Stimulated activated CD4-positive, alpha-beta T cell treated with anti-CD3 and anti-CD28 coated beads, Interleukin-2, amount 100 ng/mL, for 24 hours (primary cell): ENCODE measurements at places on chromosomes 3 and 15.

DNA sequence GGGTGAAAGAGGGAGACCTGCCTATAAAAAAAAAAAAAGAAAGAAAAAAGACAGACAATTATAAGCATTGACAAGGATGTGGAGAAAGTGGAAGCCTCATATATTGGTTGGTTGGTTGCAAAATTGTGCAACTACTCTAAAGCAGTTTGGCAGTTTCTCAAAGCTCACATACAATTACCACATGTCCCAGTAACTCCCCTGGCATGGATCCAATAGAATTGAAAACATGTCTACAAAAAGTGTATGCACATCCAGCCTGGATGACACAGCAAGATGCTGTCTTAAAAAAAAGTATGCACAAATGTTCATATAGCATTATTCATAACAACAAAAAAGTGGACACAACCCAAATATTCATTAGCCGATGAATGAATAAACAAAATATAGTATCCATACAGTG, 19.5 kb downstream of the SETMAR start:
- DNase-seq = no peak

GRCh38 chr3:22900296-22900695, 302.8 kb upstream of the UBE2E2 start:
- no peak for DNase-seq

DNA sequence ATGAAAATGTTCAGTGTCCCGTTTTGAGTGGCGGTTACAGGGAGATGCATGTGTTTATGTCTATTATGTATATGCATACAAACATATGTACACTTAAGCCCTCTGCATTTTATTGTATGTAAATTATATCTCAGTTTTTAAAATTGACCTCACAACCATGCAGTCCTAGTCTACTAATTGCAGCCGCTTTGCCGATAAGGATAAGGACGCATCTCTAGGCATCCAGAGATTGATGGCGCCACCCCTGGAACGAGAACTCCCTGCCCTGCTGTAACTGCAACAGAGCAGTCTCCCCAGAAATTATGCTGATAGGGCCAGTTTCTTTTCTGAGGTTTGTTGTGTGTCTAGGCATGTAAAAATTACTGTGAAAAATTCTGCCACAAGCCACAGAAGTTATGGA, 40.4 kb upstream of the TUBGCP5 start:
- DNase-seq = no peak

- DNase-seq = no peak
Observed at GRCh38 chr3:6734395-6734746, 126.5 kb upstream of the GRM7 start.

DNA sequence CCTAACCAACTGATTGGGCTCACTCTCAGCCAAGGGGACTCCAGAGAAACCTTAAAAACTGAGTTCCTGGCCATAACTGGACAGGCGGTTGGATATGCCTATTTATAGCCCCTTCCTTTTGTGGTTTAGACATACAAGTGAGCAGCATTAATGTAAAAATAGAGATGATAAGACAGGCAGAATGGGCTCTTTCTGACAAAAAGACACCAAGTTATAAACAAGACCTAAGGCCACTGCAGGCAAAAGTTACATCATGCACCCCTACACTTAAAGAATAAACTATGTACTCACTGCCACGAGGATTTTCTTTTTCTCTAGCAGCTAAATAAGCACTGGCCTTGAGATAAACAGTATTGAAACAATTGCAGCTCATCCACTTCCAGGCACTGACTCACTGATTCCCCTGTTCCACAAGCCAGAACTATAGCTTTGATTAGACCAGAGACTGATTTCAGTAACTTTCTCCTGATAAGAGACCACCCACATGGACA, 30.1 kb downstream of the SUCNR1 start:
- DNase-seq = no peak

DNA sequence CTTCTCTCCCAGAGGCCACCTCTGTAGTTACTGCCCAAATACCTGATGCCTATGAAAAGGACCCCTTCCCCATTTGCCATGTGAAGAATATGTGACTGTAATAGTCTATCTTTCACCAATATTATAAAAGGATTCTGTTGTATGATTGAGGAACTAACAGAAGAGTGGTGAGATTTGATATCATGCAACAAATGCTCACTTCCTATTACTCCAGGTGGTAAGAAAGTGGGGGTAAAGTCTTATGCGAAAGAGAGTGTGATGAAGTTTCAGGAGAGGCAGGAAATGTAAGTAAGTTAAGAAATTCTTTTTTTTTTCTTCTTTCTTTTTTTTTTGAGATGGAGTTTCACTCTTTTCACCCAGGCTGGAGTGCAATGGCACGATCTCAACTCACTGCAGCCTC, 24.4 kb upstream of the RAP2B start:
- no peak for DNase-seq

DNA sequence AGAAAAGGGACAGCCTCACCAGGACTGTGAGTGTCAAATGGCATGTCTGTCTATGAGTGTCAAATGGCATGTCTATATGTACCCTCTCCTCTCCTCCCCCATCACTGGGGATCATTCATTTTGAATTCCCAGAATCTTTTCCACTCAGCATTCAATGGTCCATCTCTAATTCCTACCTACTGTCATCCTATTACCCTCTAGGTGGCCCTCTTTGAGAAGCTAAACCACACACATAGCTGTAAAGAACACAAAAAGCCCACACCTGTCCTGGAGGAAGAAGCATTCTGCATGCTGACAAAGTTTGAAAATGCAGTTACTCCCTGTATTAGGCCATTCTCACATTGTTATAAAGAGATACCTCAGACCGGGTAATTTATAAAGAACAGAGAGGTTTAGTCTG, 46.2 kb upstream of the PYDC2 start:
- DNase-seq = no peak

GRCh38 chr15:74109713-74110112, 20.7 kb upstream of the ISLR2 start:
- no peak for DNase-seq

GRCh38 chr3:129365296-129366136, 62.9 kb downstream of the EFCAB12 start:
- DNase-seq = no peak

DNA sequence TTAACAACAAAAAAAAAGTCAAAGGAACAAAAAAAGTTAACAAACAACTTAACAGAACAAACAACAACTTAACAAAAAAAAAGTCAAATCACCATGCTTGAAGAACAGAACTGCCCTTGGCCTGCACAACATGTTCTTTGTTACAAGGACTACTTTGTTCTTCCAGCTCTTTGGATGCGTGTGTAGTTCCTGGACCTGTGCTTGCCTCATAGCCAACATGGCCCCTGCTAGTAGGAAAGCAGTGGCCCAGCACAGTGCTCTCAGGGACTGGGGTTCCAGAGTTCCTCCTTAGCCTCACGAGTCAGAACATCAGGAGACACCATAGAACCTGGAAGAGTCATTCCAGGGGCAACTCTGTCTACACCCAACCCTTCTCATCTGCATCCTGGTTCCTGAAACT, 10.9 kb upstream of the STRIT1 start:
- DNase-seq = no peak

DNA sequence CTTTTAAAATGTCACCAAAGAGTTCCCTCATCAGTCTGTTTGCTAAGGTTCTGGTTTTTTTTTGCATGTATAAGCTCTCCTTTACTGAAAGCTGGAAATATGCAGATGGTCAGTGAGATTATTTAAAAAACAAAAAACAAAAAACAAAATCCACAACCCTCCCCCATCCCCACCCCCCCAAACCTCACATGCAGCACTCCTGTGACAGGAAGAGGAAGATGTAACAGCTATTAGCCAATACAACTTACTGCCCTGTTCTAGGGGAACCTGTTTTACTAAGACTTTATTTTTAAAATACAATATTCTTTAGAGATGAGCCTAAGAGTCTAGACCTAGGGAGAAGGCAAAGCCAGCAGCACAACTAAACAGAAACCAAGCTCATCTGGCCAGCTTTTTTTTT, 39.5 kb downstream of the ANP32A start:
- DNase-seq = no peak

- no peak for DNase-seq
Observed at GRCh38 chr3:121096953-121097352, 188.9 kb downstream of the STXBP5L start.

DNA sequence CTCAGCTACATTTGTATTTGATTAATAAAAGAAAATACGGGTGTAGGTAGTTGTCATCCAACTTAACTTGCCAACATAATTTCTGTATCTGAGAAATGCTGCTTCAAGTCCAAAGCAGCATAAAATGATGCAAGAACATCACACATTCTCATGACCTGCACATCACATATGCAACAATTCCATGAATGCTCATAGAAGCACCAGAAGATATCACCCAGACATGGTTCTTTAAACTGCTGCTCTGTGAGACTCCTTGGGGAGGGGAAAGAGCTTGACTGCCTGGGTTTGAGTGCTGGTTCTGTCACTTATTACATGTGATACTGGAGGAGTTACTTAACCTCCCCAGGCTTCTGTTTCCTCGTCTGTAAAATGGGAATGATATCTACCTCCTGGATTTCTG, 39.4 kb downstream of the CHST14 start:
- no peak for DNase-seq

DNA sequence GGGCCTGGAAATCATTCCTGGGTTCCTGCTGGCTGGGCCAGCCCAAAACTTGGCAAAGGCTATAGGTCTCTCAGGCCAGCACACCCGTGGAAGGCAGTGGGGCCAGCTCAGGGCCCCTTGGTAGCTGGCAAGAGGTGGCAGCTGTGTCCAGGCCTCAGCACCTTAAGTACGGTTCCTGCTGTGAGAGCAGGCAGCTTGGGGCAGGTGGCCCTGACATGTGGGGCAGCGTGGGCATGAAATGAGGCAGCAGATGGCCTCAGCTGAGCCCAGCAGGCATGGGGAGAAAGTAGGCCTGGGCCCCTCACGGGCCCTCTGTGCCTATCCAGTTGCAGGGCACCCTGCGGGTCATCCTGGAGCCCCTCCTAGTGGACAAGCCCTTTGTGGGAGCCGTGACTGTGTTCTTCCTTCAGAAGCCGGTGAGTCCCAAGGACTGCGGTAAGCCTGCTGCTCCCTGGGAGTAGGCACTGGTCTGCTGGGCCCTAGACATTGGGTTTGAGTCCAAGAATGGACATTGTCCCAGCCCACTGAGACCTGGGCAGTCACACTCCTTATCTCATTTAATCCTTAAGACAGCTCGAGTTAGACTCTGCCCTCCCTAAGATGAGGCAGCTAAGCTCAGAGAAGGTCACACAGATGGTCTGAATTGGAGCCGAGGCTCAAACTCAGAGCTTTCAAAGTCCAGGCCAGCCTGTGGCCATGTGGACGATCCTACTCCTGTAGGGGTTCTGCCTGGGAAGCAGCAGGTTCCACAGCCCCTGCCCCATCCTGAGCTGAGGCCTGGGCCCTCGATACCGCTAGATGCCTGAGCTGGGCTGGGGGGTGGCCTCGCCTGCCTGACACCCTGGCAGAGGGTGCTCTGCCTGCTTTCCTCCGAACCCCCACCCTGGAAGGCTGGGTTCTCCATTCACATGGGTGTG, 25.5 kb downstream of the ESYT3 start:
- no peak for DNase-seq

- DNase-seq = no peak
Observed at GRCh38 chr3:58386626-58387365, 46.8 kb downstream of the PDHB start.

DNA sequence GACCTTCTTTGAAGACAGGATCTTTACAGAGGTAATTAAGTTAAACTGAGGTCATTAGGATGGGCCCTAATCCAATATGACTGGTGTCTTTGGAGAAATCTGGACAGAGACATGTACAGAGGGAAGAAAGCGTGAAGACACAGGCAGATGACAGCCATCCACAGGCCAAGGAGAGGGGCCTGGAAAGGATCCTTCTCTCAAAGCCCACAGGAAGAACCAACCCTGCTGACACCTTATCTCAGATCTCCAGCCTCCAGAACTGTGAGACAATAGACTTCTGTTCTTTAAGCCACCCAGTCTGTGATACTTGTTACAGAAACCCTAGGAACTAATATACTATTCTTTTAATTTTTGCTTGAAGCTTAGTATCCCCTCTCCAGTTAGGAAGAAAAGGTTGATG, 74.2 kb downstream of the WDR76 start:
- no peak for DNase-seq

DNA sequence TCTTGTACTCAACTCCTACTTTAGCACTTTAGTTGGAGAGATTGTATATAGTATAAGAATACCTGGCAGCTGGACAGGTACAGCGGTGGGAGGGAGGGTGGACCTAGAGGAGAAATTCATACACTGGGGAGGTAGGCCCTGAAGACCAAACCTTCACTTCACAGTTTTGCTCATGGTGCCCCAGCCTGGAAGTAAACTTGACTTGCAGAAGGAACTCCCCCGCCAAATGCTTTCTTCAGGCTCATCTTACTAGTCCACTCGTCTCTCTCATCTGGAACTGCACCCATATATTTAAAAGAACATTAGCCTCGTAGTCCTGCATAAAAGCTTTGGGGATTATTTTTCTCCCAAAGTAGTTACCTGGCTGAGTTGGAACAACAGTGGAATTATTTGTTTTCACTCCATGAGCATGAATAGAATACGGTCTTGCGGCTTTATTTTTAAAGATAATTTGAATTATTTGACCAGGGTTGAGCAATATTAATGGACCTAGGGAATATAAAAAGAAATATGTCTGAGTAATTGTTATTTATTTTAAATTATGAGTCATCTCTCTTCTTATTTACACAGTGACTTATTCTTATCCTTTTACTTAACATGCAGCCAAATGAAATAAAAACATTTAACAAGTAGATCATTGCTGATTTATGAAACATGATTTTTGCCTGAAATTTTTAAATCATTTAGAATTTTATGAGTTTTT, 25.5 kb upstream of the CP start:
- DNase-seq = no peak

GRCh38 chr3:190053919-190054672, 66.6 kb downstream of the P3H2 start:
- DNase-seq = no peak

GRCh38 chr3:107184375-107184774, 192.9 kb upstream of the CCDC54 start:
- no peak for DNase-seq

GRCh38 chr3:143120716-143121240, 1.2 kb downstream of the CHST2 start:
- DNase-seq = peak; percentile 41

DNA sequence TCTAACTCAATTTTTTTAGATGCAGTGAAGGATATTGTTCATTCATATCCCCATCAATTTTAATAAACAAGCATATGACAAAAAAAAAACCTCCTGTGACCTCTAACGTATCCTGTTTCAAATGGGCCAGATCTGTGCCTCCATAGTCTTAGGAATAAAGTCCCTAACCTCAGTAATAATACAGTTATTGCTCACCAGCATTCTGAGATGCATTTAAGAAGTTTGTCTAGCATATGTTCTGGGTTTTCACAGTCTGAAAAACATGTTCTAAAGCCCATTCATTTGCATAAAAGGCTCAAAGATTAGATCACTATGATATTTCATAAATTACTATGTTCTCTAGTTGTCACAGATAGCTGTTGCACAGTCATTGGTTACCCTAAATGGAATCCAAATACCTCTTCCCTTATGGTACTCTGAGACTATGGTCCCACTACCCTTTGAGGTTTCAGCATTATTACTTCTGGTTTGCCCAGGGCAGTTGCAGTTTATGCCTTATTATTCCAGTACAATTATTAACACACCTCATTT, 190.1 kb downstream of the ZIC4 start:
- no peak for DNase-seq
